ENCODE measurements at places on chromosomes 2 and 18. TPM values are rescaled to one million over a fixed set of nuclear protein-coding genes. Genes with fewer than 3 reads are reported as not detected.

GRCh38 chr2:31442376-31442775 is 27.8 kb upstream of the XDH start:
- DNase-seq, result no peak

Gene MOGAT1
- polyA plus RNA-seq, result not detected

- DNase-seq, result peak; percentile 10
These were observed 181.7 kb upstream of the CRIM1 start for GRCh38 chr2:36173760-36174404.

DNA sequence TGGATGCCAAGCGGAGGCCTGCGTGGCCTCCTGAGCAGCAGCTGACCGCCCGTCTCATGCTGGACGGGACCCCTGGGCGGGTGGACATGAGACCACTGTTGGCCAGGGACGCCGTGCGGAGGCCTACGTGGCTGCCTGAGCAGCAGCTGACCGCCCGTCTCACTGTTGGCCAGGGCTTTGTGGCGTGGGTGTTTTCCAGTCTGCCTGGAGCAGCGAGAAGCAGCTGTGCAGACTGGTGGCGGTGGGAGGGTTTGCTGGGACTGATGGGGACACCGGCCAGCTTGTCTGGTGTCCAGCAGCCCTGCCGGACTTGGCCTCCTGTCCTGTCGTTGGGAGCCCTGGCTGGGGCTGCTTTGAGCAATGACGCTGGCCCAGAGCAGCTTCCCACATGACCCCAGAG is 5.8 kb upstream of the D2HGDH start:
- DNase-seq, result no peak

All from large intestine (tissue), 12 donors.